Posterior cingulate gyrus (tissue), 11 donors: ENCODE measurements at places on chromosomes 1 and 21.
A peak's percentile ranks its signal among the peaks of the same experiment; 100 is the strongest.

- no peak for DNase-seq
Measured at GRCh38 chr1:96424877-96425276, 296.7 kb upstream of the PTBP2 start.

DNA sequence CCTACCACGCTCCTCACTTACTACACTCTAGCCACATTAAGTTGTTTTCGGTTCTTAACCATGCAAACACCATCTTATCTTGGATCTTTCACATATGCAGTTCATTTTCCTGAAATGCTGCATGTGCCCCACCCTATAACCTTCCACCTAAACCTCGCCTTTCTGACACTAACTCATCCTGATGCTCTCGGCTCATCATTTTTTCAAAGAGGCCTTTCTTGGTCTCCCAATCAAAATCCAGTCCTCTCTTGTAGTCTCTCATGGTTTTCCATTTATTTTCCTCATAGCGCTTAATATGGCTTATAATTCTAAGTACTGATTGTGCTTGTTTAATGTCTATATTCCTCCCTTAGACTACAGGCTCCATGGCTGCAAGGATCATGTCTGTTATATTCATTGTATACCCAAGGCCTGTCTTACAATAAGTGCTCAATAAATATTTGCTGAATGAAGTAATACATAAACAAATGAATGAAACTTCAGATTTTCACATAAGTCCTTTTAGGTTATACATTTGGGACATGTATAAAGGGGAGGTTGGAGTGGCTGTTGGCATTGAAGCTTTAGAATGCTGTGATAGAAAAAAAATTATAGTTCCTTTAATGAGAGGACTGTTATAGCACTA lies 79.2 kb upstream of the CDC42BPA start:
- DNase-seq, result no peak

- DNase-seq, result peak; percentile 73
Measured at GRCh38 chr1:45205910-45206721, at the start of gene ZSWIM5. TSS of gene ZSWIM5 (minus strand) at chr1:45206605. CDS start at chr1:45206350, 255 bp downstream.

- no peak for DNase-seq
Measured at GRCh38 chr1:55990007-55990406, 589.4 kb downstream of the PLPP3 start.

- no peak for DNase-seq
Measured at GRCh38 chr1:205416322-205416721, 5.5 kb downstream of the LEMD1 start.

DNA sequence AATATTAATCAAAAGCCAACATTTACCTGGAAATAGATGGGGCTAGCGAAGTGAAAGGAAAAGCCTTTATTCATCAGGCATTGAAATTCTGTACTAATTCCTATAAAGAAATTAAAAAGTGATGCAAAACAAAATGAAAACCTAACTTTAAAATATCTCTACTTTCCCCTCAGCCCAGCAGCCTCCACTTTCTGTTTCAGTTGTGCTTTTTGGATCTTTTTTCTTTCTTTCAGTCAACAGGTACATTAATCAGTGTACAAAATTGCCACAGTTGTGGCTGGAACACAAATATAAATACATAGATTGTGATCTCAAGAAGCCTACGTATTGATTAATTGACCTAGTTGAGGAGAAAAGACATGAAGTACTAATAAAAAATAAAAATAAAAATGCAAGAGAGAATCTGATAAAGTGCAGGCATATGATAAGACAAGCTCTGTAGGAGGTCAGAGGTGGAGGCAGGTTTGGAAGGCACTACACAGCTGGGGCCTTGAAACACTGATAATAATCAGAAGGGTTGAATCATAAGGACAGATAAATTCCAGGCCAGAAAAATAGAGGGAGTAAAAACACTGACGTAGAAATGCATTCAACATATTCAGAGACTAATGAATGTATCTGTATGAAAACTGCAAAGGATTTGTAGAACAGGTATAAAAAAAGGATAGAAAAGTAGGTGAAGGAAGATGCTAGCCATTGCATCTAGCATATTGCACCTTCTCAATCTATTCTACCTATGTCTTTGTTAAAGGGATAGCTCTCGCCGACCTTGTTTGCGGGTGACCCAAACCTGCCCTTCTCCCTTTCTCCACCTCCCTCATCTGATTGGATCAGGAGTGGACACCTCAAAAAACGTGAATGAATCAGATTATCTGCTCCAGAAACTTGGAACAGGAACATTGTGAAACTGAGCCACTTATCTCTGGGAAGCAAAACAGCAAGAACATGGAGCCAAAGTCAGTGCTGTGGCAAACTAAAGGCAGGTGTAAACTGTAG lies 607.8 kb upstream of the ADGRL2 start:
- DNase-seq, result no peak

- DNase-seq, result peak; percentile 79
Measured at GRCh38 chr1:36321119-36321951, 2.1 kb downstream of the EVA1B start.

- no peak for DNase-seq
Measured at GRCh38 chr1:218164930-218165700, 120.0 kb upstream of the RRP15 start.
